SW480 (cell line): ENCODE measurements at places on chromosomes 16 and 17.
A peak's percentile ranks its signal among the peaks of the same experiment; 100 is the strongest.

DNA sequence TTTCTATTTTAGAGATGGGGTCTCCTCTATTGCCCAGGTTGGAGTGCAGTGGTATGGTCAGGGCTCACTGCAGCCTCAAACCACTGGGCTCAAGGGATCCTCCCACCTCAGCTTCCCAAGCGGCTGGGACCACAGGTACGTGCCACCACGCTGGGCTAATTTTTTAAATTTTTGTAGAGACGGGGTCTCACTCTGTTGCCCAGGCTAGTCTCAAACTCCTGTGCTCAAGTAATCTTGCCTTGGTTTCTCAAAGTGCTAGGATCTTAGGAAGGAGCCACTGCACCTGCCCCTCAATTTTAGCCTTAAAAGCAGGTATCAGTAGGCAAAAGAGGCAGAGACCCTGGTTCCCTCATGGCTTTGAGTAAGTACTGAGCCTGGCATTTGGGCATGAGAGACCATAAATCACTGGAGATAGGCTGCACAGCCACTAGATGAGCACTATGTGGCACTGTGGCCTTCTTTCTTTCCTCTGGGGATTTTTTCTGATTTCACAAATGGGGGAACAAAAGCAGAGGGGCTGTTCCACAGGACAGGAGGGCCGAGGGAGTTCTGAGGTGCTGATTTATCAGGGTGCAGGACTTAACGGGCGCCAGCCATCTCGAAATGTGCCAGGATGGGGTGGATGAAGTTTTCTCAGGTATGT is 82.2 kb downstream of the PLXDC1 start:
- DNase-seq = peak; percentile 57

DNA sequence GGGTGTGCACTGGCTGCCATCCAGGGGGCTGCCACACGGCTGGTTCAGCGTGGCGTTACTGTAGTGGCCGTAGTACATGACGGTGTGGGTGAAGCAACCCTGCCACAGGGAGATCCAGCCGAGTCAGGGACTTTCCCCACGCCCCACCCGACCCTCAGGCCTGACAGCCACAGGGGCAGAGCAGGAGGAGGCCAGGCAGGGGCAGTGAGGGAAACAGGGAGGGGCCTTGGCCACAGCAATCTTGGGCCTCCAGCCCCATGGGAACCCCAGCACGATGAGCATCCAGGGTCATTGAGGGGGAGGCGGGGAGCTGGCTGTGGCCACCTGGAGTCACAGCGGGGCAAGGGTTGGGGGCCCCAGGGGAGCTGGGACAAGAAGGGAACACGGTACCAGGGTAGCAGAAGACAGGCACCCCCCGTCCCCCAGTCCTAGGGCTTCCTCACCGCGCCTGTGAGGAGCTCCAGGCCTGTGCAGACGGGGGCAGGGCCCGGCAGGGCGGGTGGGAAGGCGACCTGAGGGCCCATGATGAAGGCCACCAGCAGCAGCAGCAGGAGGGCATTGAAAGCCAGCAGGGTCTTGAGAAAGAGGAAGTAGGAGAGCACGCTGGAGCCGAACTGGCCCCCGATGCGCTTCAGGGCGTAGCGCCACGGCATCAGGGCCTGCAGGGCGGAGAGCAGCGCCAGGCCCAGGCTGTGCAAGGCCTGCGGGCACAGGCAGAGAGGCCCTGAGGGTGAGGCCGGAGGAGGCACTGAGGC is 4.3 kb downstream of the TMC6 start:
- DNase-seq = no peak

GRCh38 chr17:61689610-61690180 is 98.7 kb upstream of the NACA2 start:
- DNase-seq = no peak

- no peak for DNase-seq
These were observed 5.0 kb upstream of the SDR42E1 start for GRCh38 chr16:82016263-82016662.

- DNase-seq = no peak
These were observed 45.8 kb downstream of the STAT3 start for GRCh38 chr17:42342242-42343008.

DNA sequence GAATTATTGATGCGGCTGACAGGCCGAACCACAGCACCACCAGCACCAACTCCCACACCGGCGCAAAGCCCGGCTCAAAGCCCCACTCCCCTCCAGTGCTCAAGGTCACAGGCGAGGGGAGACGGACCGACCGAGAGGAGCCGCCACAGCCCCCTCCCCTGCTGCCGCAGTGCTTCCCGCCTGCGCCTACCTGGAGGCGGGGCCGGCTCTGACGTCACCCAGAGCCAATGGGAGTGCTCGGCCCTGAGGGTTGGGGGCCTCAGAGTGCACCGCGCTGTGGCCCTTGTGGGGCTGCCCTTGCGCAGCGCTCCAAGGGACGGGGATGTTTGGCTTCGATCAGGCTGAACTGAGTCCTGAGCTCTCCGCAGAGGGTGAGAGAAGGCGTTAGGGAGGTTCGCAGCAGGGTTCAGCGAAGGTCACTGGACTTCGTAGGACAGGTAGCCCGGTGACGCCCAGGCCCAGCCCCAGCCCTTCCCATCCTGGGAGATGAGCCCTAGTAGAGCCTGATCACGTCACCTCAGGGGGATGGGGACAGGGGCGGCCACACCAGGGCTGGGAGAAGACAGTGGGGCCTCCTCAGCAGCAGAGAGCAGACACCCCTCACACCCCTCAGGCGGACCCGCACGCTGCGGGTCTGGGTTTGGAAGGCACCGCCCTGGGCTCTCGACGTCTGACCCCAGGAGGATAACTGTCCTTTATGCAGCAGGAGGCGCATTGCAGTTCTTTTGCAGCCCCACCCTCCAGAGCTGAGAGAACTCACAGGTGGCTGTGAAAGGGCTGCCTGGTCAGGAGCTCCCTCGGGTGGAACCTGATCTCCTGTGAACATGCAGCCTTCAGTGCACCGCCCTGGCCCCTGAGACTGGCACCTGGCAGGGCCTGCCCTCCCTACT is 1.5 kb downstream of the NDRG4 start:
- DNase-seq = no peak

DNA sequence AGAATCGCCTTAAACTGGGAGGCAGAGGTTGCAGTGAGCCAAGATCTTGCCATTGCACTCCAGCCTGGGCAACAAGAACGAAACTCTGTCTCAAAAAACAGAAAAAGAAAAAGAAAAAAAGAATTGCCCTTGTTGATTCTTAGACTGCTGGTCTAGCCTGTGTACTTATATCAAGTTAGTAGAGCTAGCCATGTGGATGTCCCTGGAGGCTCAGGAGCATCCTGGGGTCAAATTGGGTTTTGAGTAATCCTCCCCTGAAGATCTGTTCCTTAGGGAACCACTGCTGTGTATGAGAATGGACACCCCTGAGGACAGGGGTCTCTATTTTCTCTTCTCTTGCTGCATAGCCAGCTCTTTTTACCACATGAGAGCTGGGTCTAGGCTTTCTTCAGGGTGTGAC is 21.5 kb downstream of the SLC7A6OS start:
- DNase-seq = no peak

- DNase-seq = no peak
These were observed 154.2 kb upstream of the SHISA6 start for GRCh38 chr17:11086646-11087340.

DNA sequence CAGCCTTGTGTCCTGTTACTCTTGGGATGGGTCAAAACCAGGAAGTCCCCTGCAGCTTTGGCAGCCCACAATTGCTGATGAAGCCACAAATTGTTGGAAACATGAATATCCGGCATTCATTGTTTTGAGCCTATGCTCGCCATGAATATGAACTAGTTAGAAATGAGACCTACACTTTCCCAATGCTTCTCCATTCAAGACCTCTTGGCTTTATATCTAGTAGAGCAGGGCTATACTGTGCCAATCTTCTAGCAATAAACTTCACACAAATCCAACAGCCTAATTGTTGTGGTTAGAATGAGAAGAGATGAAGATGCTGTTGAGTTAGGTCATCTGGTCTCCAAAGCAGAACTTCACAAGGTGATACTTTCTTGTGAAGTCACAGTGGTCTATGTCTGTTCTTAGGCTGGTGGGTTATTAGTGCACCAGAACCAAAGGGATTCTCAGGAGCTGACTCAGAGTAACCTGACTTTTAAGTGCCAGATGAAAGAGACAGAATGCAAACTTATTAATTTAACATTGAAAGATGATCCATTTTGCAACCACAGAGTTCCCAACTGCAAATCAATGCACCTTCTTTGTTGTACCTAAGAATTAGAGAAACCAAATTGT is 13.7 kb upstream of the KRT23 start:
- DNase-seq = peak; percentile 97

GRCh38 chr16:63752347-63752746 is 1369.5 kb downstream of the CDH11 start:
- no peak for DNase-seq

DNA sequence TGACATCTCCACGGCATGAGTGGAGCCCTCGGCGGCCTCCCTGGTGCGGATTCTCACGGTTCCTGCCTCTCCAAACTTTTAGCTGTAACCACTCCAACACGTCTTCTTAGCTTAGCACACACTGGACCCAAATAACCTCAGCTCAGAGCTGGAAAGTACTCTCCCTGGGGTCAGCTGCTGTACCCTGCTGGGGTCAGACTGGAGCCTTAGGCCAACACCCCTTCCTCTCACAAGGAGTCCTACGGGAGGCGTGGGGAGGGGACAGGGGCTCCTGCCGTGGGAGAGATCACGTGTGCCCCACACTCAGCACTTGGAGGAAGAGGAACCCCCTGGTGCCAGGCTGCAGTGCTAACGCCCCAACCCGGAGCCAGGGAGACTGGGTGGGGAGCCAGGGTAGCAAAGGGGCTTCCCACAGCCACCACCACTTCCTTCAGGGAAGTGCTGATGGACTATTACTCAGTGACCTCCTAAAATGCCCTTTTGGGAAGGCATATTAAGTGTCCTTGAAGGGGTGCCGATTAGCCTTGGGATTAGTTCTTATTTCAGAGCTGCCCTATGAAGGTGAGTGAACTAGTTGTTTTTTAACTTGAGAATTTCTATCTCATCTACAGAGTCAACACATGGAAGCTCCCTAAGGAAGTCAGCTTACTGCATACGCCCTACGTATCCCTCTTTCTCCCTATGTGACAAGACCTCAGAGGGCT is 124.0 kb downstream of the HIC1 start:
- DNase-seq = no peak

DNA sequence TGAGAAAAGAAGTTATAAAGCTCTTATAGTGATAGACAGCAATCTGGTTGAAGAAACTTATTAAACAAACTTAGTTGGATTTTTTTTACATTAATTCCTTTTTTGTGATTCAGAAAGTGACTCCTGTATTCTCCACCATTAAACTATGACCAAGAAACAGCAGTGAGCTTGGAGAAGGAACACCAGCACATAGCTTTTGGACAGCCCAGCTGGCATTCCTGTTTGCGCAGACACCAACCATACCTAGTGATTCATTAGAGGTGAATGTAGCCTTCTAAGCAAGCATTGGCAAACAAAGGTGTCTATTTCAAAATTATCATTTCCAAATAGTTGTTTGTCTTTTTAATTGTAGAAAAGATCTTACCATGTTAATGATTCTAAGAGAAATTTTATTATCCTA is 94.4 kb downstream of the STXBP4 start:
- no peak for DNase-seq

- no peak for DNase-seq
These were observed 45.1 kb upstream of the ZNF750 start for GRCh38 chr17:82884970-82885353.

DNA sequence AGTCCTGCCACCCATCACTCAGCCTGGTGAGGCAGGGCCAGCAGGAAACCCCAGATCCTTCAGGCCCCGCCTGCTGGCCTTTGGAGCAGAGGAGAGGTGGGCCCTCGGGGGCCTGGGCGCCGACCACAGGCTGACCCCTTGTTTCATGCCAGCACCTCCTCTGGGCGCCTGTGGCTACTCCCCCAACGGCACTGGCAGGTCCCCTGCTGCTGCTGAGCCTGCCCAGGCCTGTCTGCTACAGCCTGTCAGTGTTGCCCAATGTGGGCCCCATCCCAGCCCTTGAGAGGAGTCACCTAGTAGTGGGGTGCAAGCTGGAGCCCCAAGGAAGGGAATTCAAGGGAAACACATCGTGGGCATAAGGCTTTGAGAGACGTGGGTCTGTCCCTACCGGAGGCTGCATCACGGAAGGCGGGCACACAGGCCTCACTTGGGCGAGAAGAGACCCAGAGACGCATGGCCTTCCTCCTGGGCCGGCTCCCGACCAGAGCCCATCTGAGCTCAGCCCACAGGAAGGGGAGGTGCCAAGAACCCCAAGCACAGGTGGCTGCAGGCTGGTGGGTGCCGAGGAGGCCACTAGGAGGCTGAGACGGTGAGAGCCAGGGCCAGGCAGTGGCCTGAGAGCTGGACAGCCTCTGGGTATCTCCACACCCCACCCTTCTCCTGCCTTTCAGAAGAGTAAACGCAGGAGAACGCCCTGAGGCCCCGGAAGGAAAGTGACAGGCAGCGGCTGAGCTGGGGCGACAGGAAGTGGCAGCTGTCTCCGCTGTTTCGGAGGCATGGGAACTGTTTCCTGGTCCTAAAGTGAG is 8.0 kb upstream of the FASN start:
- DNase-seq = peak; percentile 88
